ENCODE measurements at places on chromosomes 7 and 10.
A peak's percentile ranks its signal among the peaks of the same experiment; 100 is the strongest.

GRCh38 chr10:13048762-13049161 is 47.2 kb upstream of the CCDC3 start:
- DNase-seq = no peak

DNA sequence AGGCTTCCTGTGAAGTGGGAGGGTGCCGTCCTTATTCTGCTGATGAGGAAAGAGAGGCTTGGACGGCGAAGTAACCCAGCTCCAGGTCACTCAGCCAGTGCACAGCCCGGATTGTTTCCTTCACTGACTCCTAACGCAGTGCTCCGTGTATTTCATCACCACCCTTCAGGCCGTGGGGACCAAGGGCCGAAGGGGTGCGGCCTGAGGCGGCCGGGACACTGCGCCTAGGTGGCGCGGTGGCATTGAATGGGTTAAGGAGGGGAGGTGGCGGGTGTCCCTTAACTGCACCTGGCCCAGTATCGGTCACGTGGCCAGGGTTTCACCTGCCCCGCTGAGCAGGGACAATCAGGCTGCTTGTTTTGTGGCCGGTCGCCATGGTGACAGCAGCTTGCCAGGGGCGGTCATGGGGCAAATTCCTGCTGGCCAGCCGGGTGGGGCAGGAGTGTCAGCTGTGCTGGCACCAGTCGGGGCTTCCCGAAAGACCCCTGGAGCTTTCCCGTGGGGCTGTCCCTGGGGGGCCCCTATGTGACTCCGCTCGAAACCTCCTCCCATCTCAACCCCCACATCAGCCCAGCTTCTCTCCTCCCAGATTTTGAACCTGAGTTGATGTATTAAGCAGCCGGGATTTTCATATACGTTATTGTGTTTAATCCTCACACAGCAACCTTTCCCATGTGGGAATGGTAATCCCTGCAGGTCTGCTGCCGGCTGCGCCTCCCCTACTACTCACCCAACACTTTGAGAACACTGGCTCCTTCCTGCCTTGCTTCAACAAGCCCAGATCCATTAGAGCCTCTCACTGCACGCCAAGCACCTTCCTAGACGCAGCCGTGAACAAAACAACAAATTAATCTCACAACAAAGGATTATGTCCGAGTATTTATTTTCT is 4.4 kb upstream of the ABHD11 start:
- DNase-seq = peak; percentile 98

GRCh38 chr7:91351374-91351773 is 87.1 kb downstream of the FZD1 start:
- no peak for DNase-seq

DNA sequence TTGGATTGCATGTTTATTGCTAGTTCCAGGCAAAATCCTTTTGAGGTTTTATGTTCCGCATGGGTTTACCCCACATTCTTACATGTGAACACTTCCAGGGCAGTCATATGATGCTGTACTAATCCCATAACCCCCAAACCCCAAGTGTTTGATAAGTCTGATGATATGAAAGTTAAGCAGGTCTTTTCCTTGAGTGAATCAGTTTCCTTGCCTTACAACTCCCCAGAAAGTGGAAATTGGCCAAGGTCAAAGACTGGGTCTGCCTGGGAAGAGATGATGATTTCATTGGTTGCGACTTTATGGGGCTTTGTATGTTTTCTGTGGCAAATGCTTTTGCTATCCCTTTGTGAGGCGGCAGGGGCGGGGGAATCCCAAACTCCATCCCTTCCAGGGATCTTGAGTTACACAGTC is 24.7 kb downstream of the AFAP1L2 start:
- no peak for DNase-seq

- no peak for DNase-seq
Observed at GRCh38 chr10:59020502-59020901, 155.9 kb upstream of the PHYHIPL start.

GRCh38 chr10:1465418-1465911 is 271.9 kb downstream of the ADARB2 start:
- no peak for DNase-seq

DNA sequence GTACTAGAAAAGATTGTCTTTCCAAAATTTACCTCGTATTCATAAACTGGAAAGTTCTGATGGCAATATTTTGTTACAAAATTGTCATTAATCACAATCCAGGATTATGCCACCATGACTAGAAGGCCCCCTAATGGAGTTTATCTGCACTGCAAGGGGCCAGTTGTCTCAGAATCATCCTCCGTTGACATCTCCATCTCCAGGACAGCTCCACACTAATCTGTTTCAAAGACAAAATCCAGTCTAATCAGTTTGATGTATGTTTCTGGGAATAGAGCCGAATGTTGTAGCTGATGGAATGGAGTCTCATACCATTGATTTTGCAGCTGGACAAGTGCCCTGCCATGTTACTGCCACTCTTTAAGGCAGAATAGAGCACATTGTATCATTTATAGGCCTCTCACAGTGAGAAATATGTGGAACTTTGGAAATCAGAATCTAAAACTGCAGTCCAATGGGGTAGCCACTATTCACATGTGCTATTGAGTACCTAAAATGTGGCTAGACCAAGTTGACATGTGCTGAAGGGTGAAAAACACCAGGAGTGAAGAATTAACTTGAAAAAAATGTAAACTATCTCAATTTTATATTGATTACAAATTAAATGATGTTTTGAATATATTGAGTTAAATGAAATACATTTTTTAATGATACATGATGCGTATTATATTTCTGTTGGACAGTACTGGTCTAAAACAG is 38.3 kb upstream of the TOMM7 start:
- no peak for DNase-seq

- DNase-seq = no peak
Observed at GRCh38 chr7:16694806-16695205, 48.8 kb downstream of the BZW2 start.

GRCh38 chr7:127629268-127629854 is 11.4 kb upstream of the PAX4 start:
- DNase-seq = no peak

All from NCI-H1930 (cell line).